ENCODE measurements at places on chromosomes 3 and 15.

GRCh38 chr3:4722103-4722502 is 229.0 kb downstream of the ITPR1 start:
- peak; percentile 83 for DNase-seq

GRCh38 chr15:57665939-57666338 is 40.6 kb upstream of the POLR2M start:
- no peak for DNase-seq

DNA sequence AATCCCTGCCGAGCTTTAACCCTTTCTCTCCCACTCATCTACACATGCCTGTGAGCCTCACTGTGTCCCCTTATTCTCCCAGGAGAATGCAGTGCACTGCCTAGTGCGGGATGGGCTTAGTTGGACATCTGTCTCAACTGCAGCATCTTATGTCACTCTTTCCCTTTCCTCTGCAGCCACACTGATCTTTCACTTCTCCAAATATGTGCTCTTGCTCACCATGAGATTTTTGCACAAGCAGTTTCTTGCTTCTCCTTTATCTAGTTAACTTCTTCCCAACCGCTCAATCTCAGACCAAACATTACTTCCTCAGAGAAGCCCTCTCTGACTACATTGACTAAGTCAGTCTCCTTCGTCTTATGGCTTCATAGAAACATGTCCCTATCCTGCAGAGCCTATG is 292.3 kb downstream of the KBTBD8 start:
- no peak for DNase-seq

DNA sequence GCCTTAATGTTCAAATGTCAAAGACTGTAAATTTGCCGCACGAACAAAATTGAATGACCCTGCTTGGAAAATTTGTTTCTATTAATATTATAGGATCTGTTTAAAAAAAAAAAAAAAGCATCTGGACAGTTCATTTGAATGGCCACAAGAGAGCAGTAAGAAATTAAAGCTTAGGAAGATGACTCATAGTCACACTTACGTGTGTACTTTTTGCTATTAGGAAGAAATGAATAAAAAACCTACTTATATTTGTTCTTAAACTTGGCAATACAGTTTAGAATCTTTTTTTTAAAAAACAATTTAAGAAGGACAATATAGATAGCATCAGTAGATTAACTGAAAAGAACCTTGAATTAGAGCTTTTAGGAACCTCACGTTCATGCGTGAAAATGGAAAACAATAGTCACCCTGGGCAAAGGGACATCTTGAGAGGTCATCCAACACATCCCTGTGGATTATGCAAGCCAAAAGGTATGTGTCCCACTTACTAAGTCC is 621.8 kb downstream of the MECOM start:
- peak; percentile 69 for DNase-seq

- DNase-seq = peak; percentile 7
Observed at GRCh38 chr3:161305095-161305991, 66.0 kb downstream of the SPTSSB start.

DNA sequence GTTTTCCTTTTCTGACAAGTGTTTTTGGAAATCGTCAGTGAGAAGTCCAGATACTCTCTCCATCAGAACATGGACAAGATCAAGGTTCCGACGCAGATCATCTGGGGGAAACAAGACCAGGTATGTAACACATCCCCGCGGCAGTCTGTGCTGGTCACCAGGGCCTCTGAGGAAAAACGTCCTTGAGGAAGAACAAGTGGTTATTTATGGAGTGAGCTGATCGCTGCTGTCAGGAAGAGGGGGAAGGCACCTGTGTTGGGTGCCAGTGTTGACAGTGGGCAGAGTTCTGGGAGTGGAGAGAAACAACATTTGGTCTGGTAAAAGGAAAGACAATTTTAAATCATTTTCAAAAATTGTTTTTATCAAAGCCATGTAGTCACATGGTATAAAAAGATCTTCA is 20.7 kb upstream of the RPP14 start:
- no peak for DNase-seq

DNA sequence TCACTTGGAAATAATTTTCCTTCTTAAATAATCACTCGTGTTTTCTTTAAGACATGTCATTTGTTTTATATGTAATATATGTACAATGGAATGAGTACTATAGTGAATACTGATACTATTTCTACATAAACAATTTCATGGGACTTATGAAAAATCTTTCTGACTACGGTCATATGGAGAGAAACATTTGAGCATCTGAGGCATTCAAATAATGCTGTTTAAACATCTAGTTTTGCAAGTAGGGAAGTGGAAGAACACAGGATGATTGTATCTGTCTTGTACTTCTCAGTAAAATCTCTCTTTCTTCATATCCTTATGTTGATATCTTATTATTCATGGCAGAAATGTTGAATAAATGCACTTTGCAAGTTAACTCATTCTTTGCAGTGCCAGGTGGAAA is 599.5 kb upstream of the KCNMB2 start:
- DNase-seq = no peak

- DNase-seq = no peak
Observed at GRCh38 chr3:187013159-187013716, 82.9 kb downstream of the ST6GAL1 start.

DNA sequence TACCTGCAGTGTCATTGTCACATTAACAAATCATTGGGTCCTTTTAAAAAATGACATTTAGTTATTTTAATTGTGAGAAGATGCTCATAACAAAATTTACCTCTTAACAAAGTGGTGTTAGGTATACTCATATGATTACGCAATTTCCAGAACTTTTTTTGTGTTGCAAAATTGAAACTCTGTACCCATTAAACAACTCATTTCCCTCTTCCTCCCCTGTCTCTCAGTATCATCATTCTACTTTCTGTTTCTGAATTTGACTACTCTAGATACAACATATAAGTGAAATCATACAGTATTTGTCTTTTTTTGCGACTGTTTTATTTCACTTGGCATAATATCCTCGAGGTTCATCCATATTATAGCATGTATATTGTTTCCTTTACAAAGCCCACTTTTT is 58.7 kb upstream of the CHST2 start:
- no peak for DNase-seq

- DNase-seq = no peak
Observed at GRCh38 chr3:10292505-10293419, at the start of gene GHRL. Gene GHRL, minus strand, starts transcription at chr3:10292947. Its CDS starts 2,767 bp downstream, at chr3:10290180.

DNA sequence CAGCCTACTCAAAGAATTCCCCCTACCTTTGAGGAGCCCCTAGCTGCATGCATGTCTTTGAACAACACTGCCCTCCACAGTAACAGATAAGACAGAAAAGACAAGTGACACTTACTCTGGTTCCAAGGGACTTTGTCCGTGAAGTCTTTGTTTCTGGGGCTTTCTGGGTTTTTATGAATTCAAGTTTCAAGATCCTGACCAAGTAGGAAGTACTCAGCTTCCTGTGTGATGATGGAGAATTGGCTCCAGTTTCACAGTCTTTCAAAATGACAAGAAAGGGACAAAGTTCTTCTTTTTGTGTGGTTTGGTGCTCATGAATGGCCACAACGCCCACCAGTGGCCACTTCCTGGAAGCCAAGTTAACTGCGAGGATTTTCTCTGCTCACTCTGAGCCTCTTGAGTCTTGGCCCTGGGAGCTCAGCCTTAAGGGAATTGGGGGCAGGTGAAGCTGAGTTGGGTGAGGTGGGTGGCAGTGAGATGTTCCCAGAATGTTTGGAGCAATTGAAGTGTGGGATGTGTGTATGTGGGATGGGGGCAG is at the start of gene CCR1:
Gene CCR1, minus strand, starts transcription at position 147 of the 538 bp plus-strand sequence. CDS start 4,000 bp downstream, outside the sequence.
- DNase-seq = peak; percentile 35

GRCh38 chr15:83745771-83746170 is 91.8 kb downstream of the ADAMTSL3 start:
- DNase-seq = no peak

DNA sequence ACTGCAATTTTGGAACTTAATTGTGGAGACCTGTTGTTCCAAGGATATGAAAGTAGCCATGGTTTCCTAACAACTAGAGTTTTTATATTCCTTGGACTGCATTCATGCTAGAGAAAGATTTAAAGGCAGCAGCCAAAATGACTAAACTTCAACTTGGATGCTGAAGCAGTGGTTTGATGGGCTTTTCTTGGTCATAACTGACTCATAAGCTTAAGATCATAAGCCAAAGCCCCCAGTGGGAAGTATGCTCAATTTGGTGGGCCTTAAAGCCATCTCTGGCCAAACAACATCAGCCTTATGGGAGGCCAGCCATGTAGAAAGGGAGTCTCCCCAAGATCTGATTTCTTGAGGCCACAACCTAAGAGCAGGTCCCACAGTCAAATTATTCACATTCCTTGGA is 80.2 kb downstream of the ZNF280D start:
- DNase-seq = no peak

GRCh38 chr3:58633157-58633865 is 33.3 kb downstream of the FAM3D start:
- no peak for DNase-seq

DNA sequence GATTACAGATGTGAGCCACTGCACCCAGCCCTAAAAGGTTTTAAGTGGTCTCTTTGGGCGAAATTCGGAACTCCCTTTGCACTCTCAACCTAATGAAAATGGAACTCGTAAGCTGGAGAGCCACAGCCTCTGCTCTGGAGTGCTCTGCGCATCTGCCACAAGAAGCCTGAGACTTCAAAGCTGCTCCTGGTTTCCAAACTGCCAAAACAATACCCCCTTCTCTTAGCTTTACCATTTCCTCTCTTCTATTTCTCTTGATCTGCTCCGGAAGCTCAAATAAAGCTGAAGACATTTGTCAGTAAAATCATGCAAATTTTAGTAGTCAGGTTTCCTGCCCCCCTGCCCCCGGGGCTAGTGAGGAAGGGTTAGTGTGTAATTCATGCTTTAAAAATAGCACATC is 312.7 kb downstream of the MFSD1 start:
- no peak for DNase-seq

DNA sequence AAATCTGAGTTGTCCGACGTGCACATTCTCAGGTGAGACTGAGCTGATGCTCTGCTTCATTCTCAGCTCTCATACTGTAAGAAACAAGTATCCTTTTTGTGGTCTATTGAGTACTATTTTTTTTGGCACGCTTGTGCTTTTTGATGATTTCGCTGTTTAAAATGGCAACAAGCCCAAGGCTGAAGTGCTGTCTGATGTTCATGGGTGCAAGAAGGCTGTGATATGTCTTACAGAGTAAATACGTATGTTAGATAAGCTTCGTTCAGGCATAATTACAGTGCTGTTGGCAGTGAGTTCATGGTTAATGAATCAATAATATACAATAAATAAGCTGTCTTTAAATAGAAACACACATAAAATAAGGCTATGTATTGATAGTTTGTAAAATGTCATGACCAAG is 27.2 kb downstream of the AQR start:
- peak; percentile 63 for DNase-seq

DNA sequence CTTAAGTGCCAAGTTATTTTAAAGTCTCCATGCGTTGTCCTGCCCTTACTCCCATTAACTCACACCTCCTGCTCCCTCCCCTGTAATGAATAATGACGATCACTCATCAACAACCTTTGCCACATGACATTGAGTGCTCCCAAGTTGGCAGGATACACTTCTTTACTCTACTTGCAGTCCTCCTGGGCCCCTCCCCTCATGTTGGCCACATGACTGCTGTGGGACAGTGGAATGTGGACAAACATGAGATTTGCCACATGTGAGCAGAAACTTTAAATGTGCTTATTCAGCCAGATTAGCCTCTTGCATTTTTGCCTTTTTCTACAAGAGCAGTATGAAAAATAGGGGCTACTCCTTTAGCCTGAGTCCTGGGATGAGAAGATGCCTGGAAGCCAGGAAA is 167.9 kb downstream of the DCLK3 start:
- no peak for DNase-seq

- no peak for DNase-seq
Observed at GRCh38 chr15:32096916-32097617, 66.8 kb downstream of the CHRNA7 start.

DNA sequence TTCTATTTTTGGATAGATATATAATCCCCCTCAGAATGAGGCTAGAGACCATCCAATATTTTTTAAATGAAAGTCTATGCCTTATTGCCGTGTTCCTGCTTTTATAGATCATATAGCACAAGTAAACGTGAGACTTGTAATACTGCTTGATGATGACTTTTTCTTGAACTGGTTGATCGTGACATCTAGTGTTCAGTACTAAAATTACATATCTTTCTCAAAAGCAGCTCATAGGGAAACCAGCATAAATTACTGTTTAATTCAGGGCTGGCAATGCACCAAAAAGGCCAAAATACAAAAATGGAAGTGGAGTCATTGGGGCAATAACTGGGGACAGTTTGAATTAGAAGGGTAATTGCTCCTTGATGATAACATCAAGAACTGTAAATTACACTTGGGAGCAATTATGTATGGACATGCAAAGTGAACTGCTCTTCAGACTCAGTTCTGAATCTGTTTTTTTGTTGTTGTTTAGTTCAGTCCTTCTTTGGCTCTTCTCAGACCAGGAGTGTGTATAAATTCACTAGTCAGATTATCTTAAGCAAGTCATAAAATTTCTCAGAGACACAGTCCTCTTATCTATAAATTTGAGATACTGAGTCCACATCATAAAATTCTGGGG is 325.3 kb downstream of the THSD4 start:
- peak; percentile 74 for DNase-seq

GRCh38 chr15:97443101-97443500 is 517.4 kb upstream of the ARRDC4 start:
- no peak for DNase-seq

DNA sequence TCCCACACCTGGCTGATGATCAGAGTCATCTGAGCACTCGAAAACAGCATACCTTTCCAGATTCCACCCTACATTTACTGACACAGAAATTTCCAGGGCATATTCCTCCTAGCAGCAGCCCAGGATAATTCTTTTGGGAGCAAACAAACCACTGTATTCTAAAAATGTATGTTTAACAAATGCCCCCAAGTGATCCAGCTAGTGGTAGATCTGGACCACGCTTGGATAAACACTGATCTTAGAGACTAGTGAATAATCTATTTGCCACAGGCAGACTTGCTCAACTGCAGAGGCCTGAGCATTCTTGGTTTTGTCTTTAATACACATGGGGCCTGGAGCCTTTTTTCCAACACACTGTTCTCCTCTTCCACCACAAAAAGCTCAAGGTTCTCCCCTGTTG is 89.6 kb downstream of the TM4SF4 start:
- DNase-seq = peak; percentile 27

DNA sequence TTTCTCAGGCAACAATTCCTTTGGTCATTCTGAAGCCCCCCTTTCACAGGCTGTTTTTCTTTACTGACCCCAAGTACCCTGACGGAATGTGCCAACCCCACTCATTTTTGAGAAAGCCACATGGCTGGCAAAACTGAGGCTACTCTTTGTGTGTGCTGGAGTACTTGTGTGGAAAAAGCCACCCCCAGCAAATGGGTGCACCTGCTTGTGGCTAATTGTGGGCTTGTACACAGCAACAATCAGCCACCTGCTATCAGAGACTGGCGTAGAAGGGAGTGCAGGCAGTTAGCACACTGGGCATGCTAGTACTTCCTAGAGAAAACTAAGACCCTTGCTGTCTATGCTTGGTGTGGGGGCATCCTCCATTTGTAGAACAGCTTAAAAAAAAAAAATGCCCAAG is 110.1 kb upstream of the LMOD3 start:
- DNase-seq = peak; percentile 85

DNA sequence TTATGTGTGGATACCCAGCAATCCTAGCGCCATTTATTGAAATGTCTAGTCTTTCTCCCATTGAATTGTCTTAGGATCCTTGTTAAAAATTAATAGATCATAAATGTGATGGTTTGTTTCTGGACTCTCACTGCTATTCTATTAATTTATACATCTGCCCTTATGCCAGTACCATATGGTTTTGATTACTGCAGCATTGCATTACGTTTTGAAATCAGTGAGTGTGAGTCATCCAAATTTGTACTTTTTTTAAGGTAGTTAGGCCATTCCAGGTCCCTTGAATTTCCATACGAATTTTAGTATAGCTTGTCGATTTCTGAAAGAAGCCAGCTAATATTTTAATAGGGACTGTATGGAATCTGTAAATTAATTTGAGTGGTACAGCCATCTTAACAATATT is 648.6 kb upstream of the ZNF385D start:
- no peak for DNase-seq

All from kidney glomerular epithelial cell (primary cell).